Gastrocnemius medialis (tissue), 4 donors: ENCODE measurements at places on chromosomes 7 and 10.

GRCh38 chr7:67371429-67372305 lies 375.0 kb downstream of the TYW1 start:
- peak; percentile 54 for DNase-seq

DNA sequence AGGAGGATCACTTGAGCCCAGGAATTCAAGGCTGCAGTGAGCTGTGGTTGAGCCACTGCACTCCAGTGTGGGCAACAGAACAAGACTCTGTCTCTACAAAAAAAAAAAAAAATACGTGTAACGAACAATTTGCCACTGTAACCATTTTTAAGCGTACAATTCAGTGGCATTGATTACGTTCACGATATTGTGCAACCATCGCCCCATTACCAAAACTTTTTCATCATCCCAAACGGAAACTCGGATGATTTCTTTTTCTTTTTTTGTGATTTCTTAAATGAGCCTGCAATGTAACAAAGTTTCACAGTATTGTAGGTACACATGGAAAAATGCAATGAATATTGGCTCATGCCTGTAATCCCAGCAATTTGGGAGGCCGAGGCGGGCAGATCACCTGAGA lies 9.5 kb downstream of the GRIFIN start:
- DNase-seq = no peak

DNA sequence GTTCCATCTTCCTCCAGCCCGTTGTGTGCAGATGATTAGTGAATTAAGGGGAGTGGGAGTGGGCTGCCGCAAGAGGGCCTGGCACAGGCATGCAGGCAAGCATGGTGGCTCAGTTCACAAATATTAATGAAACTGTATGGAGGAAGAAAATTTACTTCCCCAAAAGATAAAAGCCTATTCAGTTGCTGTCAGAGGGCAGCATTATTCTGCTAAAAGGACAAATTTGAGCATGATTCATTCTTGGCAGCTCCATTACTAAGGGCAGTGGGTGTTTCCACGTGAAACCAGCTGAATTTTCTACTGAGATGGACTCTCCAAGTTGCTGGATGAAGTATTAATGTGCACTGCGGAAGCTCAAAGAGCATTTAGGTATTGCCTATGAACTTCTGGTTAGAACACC lies 90.9 kb upstream of the WDR11 start:
- DNase-seq = no peak

DNA sequence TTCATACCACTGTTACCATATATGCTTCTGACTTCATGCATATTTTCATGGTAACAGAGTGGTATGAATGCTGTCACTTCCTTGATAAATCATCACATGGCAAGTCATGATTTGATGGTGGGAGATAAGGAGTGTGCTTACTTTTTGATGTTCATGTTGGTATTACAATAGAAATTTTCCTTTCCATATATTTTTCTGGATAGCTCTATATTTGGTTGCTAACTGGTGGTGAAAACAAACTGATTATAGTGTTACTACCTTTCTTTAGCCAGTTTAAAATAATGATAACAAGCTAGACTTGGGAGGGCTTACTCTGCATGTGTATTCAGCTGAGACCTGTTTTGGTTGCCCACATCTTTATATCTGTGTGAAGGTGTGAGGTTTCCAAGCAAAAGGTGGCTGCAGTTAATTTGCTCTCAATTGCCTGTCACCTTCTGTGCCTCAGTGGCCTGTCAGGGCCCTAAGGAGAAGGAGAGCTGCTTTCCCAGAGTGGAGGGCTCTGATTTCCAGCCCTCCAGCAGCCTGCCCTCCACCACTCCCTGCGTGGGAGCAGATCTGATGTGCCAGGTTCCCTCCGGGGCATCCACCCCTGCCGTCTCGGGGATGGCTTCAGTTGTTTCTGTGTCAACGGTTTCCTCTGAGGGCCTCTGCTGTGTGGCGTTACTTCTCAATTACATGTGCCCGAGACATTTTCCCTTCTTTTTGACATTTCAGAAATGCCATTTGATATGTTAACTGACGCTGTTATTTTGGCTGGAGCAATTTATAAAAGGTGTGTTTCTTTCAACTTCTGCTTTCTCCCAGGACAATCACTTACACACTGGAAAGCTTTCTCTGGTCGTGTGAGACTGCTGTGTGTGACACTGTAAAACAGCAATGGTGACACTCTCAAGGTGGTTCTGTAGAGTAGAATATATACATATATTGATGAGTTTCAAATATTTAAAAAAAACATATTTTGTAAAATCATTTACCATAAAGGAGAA lies 107.7 kb upstream of the KLF6 start:
- no peak for DNase-seq

DNA sequence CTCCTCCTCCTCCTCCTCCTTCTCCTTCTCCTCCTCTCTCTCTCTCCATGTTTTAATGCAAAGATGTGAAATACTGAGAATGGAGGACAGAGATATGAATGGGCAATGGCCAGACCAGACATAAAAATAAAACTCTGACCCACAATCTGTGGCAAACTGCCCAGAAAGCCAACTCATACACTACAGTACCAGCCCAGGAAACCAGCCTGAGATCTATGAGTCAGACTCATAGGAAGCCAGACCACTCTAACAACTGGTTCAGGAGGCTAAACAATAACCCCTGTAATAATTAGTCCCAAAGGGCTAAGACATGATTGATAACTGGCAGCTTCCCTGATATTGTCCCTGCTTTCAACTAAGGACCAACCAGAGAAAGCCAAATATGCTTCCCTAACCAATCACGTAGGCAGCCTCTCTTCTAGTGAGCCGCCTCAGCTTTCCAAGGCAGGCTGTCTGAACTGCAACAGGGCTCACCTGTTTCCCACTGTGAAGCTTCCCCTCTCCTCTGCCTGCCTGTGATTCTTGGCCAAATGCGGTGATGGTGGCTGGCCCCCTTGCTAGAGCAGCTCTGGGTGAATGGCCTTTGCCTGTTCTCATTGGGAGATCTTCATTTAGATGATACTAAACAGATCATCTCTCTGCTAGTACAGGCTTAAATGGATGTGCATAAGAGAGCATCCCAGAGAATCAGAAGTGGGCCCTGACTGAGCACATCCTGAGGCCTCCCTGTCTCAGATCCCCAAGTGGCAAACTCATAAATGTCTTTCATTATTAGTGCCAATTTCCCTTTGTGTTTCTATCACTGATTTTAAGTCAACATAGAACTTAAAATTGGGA lies 817.6 kb downstream of the TNS3 start:
- peak; percentile 65 for DNase-seq
